ENCODE measurements at places on chromosomes 5 and 9. TPM values are rescaled to one million over a fixed set of nuclear protein-coding genes. Genes with fewer than 3 reads are reported as not detected.

The TAF11L9 gene
- not detected for polyA plus RNA-seq

- DNase-seq: peak; percentile 54
Measured at GRCh38 chr5:31809050-31809870, 170.3 kb downstream of the PDZD2 start.

- DNase-seq: no peak
Measured at GRCh38 chr5:157892974-157893373, 34.0 kb upstream of the CLINT1 start.

- DNase-seq: no peak
Measured at GRCh38 chr9:112081918-112082729, 93.0 kb downstream of the SUSD1 start.

DNA sequence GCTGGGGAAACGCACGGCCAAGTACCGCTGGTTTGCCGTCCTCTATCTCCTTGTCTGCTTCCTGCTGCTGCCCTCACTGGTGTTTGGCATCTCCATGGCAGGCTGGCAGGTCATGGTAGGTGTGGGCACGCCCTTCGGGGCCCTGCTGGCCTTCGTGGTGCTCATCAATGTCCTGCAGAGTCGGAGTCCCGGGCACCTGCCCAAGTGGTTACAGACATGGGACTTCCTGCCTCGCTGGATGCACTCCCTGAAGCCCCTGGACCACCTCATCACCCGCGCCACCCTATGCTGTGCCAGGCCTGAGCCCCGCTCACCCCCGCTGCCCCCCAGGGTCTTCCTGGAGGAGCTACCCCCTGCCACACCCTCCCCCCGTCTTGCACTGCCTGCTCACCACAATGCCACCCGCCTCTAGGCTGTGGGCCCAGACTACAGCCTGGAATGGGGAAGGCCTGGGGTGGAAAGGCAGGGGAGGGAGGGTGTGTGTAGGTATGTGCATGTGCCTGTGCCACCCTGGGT, 2.5 kb downstream of the PFN3 start:
- DNase-seq: no peak

GRCh38 chr9:105128908-105129600, 115.4 kb upstream of the SLC44A1 start:
- no peak for DNase-seq
